ENCODE measurements at places on chromosomes 3 and 15.

DNA sequence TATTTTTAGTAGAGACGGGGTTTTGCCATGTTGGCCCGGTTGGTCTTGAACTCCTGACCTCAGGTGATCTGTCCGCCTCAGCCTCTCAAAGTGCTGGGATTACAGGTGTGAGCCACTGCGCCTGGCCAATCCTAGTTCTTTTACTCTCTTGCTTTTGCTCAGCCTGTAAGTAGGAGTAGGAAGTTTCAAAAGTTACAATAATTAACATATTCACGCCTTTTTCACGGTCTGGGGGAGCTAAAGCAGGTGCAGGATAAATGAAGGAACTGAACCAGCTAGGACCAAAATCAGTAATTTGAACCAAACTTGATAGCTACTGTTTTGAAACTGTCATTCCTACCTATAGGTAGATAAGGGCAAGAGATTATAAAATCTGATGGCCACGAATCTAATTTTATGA is 98.5 kb downstream of the CACNA1D start:
- no peak for DNase-seq

DNA sequence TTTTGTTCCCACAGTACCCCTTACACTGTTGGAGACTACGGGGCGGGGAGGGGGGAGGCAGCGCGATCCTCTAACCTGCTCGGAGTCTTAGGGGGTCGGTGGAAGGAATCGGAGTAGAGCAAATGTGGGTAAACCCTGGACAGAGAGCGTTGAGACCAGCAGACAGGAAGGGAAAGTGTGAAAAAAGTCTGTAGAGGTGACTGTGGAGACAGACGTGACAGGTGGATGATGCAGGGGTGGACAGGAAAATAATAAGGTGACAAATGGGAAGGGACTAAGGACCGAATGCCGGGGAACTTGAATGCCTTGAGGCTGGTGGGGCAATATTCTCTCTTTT is 424 bp downstream of the EAF2 start:
- DNase-seq = no peak

- DNase-seq = no peak
Measured at GRCh38 chr3:159158213-159158612, 356.4 kb downstream of the MFSD1 start.

DNA sequence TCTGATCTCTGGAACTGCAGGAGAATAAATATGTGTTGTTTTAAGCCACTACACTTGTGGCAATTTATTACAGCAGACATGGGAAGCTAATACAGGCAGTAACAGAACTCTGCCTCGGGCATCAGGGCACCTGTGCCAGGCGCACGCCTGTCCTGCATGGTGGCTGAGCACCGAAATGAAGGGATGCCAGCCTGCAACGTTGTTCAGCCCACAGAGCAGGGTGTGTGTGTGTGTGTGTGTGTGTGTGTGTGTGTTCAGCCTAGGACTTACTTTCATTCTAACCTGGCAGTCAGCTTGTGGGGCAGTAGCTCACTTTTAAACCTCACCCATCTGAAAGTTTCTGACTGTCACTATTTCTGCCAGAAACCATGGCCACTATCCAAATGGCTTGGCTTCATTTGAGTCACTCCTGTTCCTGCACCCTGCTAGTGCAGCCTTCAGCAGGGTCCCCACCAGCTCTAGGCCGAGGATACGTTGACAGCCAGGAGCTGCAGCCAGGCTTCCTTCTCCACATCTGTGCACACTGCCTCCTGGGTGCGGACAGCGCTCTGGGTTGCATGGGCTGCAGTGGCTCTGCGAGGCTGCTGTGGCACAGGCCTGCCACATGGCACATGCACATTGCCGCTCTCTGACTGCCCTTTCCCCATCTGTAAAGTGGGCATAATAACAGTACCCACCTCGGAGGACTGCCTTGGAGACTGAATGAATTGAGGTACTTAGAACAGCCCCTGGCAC is 4.5 kb downstream of the UROC1 start:
- DNase-seq = no peak

- DNase-seq = no peak
Measured at GRCh38 chr3:51374456-51374855, 10.6 kb upstream of the MANF start.

DNA sequence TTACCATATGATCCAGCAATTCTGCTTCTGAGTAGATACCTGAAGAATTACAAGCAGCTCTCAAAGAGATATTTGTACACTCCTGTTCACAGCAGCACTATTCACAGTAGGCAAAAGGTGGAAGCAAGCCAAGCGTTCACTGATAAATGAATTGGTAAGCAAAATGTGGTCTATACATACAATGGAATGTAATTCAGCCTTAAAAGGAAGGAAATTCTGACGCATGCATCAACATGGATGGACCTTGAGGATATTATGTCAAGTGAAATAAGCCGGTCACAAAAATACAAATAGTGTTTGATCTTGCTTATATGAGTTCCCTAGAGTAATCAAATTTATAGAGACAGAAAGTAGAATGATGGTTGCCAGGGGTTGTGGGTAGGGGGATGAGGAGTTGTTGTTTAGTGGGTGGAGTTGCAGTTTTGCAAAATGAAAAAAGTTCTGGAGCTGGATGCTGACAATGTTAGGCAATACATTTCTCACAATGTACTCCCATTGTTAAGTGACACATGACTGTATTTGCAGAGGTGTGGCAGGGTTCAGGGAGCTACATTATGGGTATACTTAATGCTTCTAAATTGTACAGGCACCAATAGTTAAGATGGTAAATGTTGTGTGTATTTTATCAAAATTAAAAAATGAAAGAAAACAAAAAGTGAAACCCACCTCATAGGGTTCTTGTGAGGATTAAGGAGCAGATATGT is 26.7 kb downstream of the SLC6A1 start:
- no peak for DNase-seq

DNA sequence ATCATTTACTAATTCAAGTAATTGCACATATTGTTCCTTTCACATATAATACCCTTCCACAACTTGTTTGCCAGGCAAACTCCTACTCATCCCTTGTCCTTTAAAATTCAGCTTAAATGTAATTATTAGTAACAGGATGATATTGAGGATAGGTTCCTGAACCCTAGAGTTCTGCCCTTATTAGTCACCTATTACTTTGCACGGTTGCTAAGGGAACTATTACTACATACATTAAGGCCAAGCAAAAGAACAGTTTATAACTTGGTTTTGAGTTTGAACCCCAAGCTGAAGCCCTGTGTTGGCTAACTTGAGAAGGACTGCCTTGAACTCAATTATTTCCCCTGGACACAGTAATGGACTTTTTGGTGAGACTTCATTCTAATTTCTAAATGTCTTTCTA is 529.7 kb downstream of the IGSF11 start:
- DNase-seq = no peak

GRCh38 chr3:24538891-24539290 is 44.2 kb upstream of the THRB start:
- no peak for DNase-seq

GRCh38 chr15:29067949-29068348 is 182.2 kb downstream of the APBA2 start:
- no peak for DNase-seq

DNA sequence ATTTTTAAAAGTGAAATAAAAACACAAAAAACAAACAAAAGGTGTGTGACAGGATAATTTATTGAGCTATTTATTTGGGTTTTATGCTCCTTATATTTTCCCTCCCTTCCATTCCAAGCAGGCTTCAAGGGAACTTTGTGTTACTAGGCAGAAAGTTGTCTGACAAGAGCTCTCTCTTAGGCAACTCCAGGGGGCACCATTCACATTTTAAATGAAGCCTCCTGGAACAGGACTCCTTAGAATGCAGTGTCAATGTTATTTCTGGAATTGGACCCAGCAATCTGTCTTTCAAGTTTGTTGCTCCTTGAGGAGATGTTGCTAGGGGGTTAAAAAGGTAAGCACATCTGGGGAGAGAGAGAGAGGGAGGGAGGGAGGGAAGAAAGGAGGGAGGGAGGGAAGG is 5.4 kb upstream of the RFX7 start:
- no peak for DNase-seq

- no peak for DNase-seq
Measured at GRCh38 chr15:25060472-25060803, 105.7 kb downstream of the SNRPN start.

- no peak for DNase-seq
Measured at GRCh38 chr15:99230867-99231266, 18.5 kb downstream of the TTC23 start.

GRCh38 chr3:105473521-105474223 is 107.0 kb downstream of the ALCAM start:
- no peak for DNase-seq

DNA sequence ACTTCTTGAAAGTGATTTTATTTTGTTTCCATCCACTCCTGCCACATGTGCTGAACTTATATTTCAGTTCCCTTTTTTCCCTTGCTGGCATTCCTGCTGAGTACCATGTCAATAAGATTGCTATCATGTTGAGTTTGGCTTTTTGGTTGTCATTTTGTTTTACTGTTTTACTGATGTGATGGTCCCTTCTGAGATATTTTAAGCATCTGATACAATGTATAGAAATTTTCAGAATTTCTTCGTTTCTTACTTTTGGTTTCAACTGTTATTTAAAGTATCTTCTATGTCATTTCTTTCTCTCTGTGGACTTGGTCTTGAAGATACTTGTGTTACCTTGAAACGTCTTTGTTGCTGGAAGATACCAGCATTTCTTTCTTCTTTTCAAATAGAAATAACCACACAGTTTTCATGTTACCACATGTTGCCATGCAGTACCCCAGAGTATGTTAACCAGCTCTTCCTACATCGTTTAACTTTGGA is 14.1 kb downstream of the SIDT1 start:
- DNase-seq = no peak

DNA sequence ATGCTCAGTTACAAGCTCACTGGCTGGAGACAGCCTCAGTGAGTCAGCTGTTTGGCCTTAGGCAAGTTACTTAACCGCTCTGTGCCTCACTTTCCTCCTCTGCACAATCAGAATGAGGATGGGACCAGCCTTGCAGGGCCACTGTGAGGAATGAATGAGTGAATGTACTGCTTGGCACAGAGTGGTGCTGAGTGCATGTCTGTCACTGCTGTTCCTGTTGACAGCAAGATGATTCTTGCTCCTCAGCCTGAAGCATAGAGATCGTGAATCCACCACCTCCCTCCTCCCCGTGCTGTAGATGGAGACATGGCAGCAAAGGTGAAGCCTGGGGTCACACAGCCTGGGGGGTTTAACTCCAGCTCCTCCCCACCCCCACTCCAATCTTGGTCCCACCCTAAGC is 14.6 kb upstream of the GRIP2 start:
- DNase-seq = no peak

Data from activated naive CD8-positive, alpha-beta T cell treated with anti-CD3 and anti-CD28 coated beads, Interleukin-2, amount 50 U/mL, for 16 hours (primary cell).